ENCODE measurements at places on chromosomes 16 and 17. TPM values are rescaled to one million over a fixed set of nuclear protein-coding genes. Genes with fewer than 3 reads are reported as not detected.

Gene ZPBP2
- not detected for polyA plus RNA-seq

- H3K27ac ChIP-seq, result no peak overlapping the region
- H3K36me3 ChIP-seq, result peaks cover 8% of the 10 kb centered on the region
- H3K27me3 ChIP-seq, result no peaks in the 10 kb centered on the region
- H3K4me1 ChIP-seq, result peaks cover 46% of the 10 kb centered on the region
Measured at GRCh38 chr17:74212209-74212912, 1.0 kb upstream of the TTYH2 start.

GRCh38 chr17:62062944-62063343 lies 2.1 kb downstream of the MED13 start:
- DNase-seq, result no peak
- no peak overlapping the region for H3K27ac ChIP-seq
- no peaks in the 10 kb centered on the region for H3K27me3 ChIP-seq
- peaks cover 17% of the 10 kb centered on the region for H3K36me3 ChIP-seq

DNA sequence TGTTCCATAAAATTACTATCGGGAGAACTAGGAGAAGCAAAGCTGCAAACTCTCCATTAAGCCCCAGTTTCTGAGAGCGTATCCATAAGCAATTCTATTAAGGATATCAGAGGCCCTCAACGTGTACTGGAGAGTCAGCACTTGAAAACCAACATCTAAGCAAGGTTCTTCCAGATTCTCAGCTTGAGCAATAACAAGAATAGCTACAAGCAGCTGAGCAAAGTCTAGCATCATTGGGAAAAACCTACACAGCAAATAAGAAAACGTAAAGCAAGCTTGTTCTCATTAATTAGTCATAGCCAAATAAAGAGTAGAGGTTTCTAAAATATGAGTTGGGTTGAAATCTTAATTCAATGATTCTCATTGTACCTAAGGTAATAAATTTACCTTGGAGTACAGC lies 26.9 kb upstream of the COX10 start:
- H3K27ac ChIP-seq, result no peak overlapping the region
- DNase-seq, result no peak
- no peaks in the 10 kb centered on the region for H3K36me3 ChIP-seq
- H3K4me3 ChIP-seq, result no peak overlapping the region
- H3K4me1 ChIP-seq, result peaks cover 4% of the 10 kb centered on the region

Gene WSCD1
- polyA plus RNA-seq, result 1.7 TPM

Data from small intestine (tissue), 16 donors.